ENCODE measurements at places on chromosomes 12 and 14. TPM values are rescaled to one million over a fixed set of nuclear protein-coding genes. Genes with fewer than 3 reads are reported as not detected.

GRCh38 chr12:110763583-110763982, 20.9 kb upstream of the PPP1CC start:
- no peak for DNase-seq

DNA sequence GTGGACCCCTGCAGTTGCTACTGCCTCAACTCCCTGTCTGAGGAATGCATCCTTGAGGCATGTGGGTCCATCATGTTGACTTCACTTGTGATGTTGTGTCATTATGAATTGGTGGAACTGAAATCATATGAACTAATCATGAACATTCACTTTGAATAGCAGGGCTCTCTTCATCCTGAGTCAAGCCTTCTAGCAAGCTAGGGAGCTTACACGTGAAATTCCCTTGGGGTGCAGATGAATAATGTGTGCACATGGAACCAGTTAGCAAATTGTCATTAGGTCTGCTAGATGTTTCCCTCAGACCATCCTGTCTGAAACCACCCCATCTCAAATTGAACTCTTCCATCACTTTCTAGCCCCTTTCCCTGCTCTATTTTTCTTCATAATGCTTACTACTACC, 3.6 kb downstream of the COQ6 start:
- DNase-seq, result no peak

DNA sequence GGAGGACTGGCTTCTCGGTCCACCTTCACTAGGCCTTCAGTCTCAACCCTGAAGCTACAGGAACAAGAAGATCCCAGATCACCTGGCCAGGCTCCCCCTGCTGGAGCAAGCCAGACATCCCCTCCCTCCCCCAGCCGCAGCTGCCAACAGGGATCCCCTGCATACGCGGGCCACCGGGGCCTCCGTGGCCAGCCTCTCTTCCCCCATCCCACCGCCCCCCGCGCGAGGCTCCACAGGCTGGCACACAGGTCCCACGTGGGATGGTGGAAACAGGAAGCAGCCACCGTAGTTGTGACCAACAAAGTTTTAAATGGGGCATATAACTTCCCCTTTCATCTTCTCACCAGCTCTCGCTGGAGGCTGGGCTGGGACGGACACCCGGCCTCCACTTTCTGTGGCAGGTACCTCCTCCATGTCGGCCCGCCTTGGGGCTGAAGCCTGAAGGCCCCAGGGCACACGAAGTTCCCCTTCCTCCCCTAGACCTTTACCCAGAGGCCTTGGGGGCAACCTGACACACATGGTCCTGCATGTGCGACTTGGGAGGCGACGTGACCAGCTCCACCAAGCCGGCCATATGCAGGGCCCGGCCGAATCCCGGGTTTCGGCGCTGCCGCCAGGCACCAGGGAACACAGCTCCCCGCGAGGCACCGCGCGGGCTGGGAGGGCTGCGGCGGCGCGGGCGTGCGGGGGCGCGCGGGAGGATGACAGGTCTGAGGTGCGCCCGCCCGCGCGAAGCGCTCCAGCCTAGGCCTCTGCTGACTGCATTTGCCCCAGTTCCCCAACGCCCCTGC, 44.4 kb upstream of the PNMA1 start:
- no peak for DNase-seq

GRCh38 chr12:105766029-105766428, 372.7 kb downstream of the NUAK1 start:
- DNase-seq, result no peak

LEMD3 gene
- polyA plus RNA-seq, result 33.7 TPM

DNA sequence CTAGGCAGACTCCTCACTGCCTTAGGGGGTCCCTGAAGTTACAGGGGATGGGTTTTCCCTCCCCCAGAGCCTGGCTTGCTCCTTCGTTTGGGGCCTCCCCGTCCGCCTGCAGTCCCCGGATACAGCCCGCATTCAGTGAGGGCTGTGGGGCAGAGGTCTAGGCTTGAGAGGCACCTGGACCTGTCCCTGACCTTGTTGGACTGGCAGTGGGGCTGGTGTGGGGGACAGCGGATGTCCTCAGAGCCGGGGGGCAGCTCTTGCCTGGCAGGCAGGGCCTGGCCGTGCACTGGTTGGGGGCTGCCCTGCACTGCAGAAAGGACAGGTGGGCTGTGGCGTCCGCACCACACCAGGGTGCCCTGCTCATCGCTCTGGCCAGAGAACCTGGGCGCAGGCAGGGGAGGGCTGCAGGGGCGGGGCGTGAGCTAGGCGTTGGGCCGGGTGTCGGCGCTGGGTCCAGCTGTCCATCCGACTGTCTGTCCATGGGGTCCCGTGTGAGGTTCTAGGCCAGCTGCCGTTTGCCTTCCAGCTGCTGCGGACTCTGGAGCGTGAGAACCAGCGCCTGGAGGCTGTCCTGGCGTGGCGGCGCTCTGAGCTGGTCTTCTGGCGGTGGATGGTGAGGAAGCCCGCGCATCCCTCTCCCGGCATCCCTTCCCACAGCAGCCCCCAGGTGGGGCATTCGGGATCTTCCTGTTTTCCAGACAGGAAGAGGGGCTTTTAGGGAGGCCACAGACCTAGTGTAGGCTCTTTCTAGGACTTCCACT, 6.0 kb downstream of the TEDC1 start:
- DNase-seq, result no peak

ABHD4 gene
- polyA plus RNA-seq, result 57.1 TPM

GRCh38 chr12:111812881-111813741, 28.9 kb upstream of the MAPKAPK5 start:
- DNase-seq, result peak; percentile 61

- no peak for DNase-seq
Measured at GRCh38 chr12:54428050-54429013, 9.3 kb upstream of the ITGA5 start.

CPNE8 gene
- 15.9 TPM for polyA plus RNA-seq

- no peak for DNase-seq
Measured at GRCh38 chr14:23402296-23403138, 5.6 kb downstream of the MYH6 start.

ZDHHC22 gene
- polyA plus RNA-seq, result 0.57 TPM

GRCh38 chr12:98579347-98579746, 14.1 kb upstream of the SLC25A3 start:
- no peak for DNase-seq

WBP11 gene
- polyA plus RNA-seq, result 111 TPM

TAPBPL gene
- polyA plus RNA-seq, result 17.6 TPM

RNF212B gene
- polyA plus RNA-seq, result 1.8 TPM

CLEC9A gene
- polyA plus RNA-seq, result 0.38 TPM

LRRC10 gene
- not detected for polyA plus RNA-seq

GRCh38 chr12:51082561-51083125, 753 bp downstream of the CSRNP2 start:
- peak; percentile 7 for DNase-seq

PLEKHD1 gene
- polyA plus RNA-seq, result 4.8 TPM

GRCh38 chr12:48932878-48933277, 7.6 kb upstream of the FKBP11 start:
- DNase-seq, result no peak

CCDC88C gene
- polyA plus RNA-seq, result 33.4 TPM

DNA sequence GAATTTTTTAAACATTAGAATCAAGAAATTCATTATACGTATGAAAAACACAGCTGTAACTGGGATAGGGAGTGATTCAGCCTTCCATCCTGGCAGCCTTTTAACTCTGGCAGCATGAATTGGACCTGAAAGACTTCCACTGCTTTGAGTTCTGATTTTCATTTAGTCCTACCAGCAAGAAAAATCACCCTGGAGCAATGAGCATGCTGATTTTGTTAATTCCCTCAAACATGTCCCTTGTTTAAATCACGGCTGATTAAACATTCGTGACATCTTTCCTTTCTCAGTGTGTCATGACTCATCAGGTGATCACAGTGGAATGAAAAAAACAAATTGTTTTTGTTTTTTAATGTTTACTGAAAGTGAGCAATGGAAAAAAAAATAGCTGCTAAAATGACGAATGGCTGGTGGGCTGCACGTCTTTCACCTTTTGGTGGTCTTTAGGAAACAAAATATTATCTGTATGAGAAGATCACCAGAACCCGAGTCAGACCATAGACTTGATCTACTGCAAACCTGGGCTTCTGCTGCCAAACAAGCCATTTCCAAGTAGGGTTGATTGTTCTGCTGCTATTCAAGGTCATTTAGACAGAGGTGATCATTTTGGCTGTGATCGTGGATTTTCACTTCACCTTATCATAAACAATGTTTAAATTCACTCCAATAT, 67.0 kb upstream of the CAND1 start:
- DNase-seq, result no peak

DNA sequence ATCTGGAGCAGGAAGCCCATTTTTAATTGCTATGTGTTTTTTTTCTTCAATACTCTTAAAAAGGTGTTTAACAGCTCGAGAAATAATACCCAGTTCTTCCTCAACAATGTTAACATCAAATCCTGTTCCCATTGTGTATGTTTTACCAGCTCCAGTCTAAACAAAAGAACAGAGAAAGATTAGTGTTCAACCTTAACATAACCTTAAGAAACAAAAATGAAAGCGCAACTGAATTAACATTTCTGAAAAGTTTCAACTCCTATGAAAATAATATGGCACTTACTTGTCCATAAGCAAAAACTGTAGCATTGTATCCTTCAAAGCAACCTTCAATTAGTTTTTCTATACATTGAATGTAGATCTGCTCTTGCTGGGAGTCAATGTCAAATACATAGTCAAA, 73.2 kb downstream of the KIF21A start:
- no peak for DNase-seq

- no peak for DNase-seq
Measured at GRCh38 chr12:118371321-118372282, 1.1 kb downstream of the TAOK3 start.

DNA sequence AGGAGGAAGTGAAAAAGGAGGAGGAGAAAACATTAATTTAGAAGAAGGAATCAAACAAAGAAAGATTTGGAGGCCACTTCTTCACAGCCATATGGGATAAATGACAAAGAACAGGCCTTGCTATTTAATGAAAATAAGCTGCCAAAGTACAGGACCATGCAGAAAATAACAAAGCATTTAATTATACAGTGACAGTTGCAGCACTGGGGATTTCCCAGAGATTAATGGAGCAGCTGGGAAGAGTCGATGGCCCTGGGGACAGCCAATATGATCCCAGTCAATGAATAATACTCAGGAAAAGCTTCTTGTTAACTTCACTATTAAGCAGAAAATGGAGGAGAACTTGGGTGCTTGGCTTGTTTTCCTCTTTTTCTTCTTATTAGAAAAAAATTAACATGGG, 34.6 kb downstream of the RERG start:
- no peak for DNase-seq

SPPL3 gene
- 93.7 TPM for polyA plus RNA-seq

DNA sequence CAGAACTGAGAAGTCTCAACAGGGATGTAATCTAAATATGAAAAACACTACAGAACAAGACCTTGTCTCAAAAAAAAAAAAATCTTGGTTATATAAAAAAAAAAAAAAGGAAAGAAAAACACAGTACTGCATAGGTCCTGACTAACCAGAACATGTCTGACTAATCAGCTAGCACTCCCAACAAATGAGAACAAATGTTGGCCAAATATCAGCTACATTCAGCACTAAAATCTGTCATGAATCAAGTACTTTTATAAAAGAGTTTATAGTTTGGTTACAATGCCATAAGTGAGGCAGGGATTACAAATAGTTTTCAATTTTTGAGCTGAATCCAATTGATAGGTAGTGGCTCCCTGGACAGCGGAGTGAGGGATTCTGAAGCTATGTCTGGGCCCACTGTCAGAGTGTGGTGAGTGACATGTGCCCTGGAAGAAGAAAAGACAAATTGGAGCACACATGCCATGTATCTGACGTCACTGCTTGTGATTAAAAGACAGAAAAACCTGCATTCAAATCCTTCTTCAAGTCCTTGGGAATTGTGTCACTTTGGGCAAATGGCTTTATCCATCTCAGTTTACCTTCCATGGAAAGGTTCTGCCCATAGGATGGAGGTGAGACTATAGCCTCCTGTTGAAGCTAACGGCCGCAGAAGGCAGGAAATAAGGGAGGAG, 5.6 kb upstream of the FAM234B start:
- DNase-seq, result no peak

GRCh38 chr12:57803319-57803893, 15.1 kb downstream of the AVIL start:
- DNase-seq, result no peak

- no peak for DNase-seq
Measured at GRCh38 chr12:49296836-49297694, 2.1 kb downstream of the PRPH start.

RAB3IP gene
- 76.6 TPM for polyA plus RNA-seq

DNA sequence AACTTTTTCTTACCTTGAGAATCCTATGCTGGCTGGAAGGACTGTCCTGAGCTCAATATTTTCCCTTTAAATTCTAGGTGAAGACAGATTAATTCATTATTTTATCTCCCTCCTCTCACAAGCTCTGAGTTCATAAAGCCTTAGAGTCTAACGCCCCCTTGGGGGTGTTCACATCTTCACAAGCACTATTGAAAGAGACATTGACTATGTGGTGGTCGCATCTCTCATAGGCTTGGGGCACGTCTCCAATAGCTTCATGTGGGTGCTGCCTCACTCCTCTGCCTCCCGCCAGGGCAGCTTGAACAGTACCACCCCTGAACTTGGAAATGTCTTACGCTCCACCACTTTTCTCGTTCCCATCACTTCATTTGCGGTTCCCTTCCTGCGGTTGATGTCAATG, 106.2 kb downstream of the UNC79 start:
- DNase-seq, result no peak

ERBB3 gene
- polyA plus RNA-seq, result 77.7 TPM

KLHDC1 gene
- polyA plus RNA-seq, result 6.6 TPM

- no peak for DNase-seq
Measured at GRCh38 chr12:85781766-85782165, 54.4 kb downstream of the RASSF9 start.

SMOC1 gene
- polyA plus RNA-seq, result 1.9 TPM

SLC2A14 gene
- 0.90 TPM for polyA plus RNA-seq

DNA sequence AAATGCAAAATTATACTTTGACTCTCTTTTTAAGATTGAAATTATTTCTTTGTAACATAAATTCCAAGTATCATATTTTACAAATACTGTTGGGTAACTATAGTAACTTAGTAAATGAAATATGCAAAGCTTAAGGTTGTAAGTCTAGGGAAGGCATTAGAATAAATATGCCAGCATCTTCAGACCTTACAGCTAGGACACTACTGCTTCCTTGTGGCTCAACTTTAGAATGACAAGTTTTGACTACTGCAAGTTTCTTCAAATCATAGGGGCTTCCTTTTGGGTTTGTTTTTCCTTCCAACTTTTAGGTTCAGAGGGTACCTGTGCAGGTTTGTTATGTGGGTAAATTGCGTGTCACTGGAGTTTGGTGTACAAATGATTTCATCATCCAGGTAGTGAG, 17.7 kb upstream of the ANP32D start:
- no peak for DNase-seq
